Stimulated activated CD4-positive, alpha-beta T cell treated with anti-CD3 and anti-CD28 coated beads, Interleukin-12 subunit alpha, Interleukin-12 subunit beta, amount 100 ng/mL, for 24 hours (primary cell): ENCODE measurements at places on chromosomes 6 and 20.

DNA sequence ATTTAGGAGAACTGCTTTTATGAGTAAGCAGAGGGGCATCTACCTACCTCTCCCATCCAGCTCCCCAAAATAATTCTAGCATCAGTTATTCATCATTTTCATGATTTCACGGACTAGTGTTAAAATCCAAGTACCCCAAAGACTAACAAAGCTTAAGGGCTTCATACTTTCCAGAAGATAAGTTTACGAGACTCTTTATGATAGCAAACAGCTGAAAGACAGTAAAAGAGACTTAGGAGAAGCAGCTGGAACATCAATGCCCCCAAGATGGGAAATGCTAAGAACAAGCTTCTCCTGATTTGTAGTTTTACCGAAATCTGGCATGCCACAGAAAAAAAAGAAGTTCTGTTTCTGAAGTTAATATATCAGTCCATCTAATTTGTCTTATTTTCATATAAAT is 70.0 kb downstream of the COL12A1 start:
- DNase-seq: no peak

DNA sequence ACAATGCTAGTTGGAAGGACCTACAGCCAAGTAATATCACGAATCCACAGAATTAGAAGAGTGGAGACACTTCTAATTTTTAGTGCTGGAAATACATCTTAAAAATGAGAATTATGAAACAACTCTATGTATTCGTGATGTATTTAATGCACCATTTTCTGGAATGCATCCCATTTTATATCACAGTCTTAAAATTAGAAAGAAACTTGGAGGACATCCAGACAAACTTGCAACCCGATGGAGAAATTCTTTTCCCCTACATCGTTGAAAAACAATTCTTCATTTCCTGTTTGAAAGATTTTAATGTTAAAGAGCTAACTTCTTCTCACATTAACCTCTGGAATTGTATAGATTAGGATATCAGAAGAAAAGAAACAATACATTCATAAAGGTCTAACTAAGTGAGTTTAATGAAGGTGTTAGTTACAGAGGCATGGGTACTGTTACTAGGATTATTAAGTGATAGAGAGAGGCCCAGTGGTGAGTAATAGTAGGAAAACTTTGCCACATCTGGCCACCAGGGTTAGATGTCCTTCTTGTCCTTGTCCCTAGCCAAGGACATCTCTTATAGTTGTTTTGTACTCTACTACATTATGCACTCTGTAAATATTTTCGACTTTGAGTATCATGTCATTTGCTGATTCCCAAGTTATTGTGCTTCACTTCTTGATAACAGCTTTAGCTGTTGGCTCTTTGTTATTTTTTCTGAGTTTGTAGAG is 502.4 kb upstream of the PTCHD4 start:
- no peak for DNase-seq

DNA sequence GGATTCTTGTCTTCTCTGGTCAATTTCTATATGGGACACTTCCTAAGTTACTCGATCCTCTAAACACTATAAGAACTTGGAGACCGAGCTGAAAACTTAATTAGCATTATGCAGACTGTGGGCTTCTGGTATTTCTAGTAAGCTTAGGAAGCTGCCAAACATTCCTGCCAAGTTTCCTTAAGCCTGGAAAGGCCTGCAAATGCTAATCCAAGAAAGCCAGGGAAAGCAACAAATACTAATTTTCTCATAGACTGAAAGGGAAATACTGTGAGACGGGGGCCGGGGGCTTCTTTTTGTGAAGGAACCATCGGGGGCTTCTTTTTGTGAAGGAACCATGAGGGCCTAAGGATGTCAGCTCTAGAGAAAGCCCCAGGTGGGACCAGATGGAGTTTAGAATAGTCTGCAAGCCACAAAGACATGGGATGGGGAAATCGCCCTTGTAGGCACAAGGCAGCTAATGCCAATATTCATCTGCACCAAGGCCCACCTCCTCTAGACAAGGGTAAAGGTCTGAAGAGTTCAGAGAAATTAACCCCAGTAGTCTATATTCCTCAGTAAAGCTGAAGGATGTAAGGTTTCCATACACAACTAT is 332.4 kb upstream of the PRDM1 start:
- no peak for DNase-seq

DNA sequence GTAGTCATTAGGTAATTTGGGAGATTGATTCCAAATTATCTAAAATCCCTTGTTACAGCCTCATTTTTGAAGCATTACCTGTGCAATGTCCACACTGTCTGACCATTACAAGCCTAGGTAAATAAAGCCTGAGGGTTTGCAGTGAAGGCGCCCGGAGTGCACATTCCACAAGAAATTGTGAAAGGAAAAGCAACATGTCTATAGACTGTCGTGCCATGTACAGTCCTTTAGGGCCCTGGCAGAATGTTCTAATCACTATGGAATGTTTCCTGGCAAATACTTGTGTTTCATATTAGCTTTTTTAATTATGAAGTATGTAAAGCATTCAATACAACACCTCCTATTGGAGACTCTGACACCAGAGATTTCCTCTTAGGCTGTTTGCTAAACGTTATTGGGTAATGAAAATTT is 28.9 kb downstream of the PREP start:
- no peak for DNase-seq

DNA sequence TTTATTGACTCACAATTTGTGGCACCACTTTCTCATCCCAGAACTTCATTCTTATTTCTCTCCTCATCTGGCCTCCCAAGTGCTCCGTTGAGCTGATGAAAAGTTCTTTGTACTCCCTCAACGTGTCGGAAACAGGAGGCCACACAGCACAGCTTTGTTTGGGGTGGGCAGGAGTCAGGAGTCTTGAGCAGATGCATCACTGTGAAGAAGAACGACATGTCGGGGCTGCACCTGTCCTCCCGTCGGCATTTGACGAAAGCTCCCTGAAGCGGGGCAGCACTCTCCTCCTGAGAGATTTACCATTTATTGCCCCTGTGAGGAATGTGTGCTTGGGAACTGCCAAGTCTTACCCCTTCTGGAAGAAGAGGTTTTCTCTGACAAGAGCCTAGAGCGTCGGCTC is 28.1 kb downstream of the TAF8 start:
- no peak for DNase-seq

- no peak for DNase-seq
Measured at GRCh38 chr6:133114973-133115372, 126.2 kb upstream of the EYA4 start.

- DNase-seq: no peak
Measured at GRCh38 chr6:70849348-70850069, 107.4 kb downstream of the B3GAT2 start.

- DNase-seq: no peak
Measured at GRCh38 chr6:166866839-166867637, 89.3 kb downstream of the RNASET2 start.

GRCh38 chr6:99002831-99003230 is 55.1 kb upstream of the FBXL4 start:
- no peak for DNase-seq

- DNase-seq: no peak
Measured at GRCh38 chr6:1385129-1386037, 4.0 kb upstream of the FOXF2 start.

GRCh38 chr6:39387785-39388184 is 65.3 kb upstream of the KCNK16 start:
- no peak for DNase-seq

DNA sequence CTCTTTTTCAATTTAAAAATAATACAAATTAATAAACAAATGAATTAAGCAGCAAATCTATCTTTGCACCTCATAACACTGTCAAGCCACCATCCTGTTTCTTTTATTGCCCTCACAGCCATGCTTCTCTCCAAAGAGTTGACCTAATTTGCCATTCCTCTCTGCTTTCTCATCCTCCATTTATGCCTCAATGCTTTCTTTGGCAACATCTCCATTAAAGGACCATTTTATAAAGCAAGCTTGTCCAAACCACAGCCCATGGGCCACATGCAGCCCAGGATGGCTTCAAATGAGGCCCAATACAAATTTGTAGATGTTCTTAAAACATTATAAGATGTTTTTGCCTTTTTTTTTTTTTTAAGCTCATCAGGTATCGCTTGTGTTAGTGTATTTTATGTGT is 26.4 kb upstream of the MEI4 start:
- DNase-seq: no peak

DNA sequence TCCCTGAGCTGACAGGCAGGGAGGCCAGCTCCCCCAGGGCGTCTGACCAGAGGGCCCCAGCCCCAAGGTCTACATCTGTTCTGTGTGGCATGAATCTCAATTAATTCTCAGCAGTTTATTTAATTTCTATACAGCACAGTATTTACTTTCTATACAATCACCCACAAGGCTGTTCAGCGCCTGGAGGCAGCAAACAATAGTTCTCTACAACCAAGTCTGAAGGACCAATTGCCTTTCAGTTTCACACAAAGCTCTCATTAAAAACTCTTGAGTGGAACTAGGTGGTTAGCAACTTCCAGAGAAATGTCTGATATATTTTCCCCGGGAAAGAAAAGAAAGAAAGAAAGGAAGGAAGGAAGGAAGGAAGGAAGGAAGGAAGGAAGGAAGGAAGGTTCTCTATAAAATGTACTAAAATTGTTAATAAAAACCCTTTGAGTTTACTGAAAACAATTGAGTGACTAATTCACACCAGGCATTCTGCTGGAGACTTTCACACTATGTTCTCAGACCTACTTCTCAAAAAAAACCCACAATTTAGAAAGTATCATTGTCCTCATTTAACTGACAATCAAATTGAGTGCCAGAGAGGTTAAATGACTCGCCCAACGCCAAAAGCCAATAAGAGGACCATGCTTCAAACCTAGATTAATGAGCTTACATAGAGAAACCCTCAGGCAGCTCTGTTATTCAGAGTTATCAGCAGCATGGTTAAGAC is 62.5 kb downstream of the METTL24 start:
- DNase-seq: no peak

GRCh38 chr6:8642131-8642530 is 206.8 kb upstream of the SLC35B3 start:
- DNase-seq: no peak

- no peak for DNase-seq
Measured at GRCh38 chr6:146851837-146852236, 253.1 kb downstream of the ADGB start.

DNA sequence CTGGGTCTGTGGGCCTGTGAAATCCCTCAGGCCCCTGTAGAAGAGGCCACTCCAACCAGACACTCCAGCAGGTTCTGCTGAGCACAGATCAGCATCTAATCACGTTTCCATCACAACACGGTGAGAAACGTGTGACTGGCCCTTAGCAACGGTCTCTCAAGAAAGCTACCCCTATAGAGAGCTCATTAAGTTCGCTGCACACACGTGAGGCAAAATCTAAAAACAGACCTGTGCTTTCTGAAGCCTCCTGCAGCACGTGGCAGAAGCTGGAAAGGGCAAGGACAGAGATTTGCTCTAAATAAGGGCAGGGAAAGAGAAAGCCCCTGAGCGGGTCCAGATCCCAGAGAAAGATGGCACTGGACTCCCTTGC is 56.5 kb downstream of the GPR6 start:
- no peak for DNase-seq

DNA sequence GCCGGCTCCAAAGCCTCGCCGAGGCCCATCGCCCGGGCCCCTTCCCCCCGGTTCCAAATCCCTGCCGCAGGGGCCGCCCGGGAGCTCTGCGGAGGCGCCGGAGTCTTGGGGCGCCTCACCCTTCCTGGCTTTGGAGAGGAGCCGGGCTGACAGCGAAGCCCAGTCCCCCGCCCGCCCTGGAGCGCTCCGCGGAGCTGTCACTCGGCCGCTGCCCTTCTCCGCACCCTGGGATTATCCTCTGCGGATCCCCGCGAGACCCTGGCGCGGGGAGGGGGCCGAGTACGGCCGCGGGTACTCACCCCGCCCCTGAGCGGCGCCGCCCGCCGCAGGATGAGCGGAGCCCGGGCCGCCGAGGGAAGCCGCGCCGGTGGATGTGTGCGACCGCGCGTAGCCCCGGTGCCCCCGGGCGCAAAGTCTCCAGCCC is 343 bp downstream of the SNAP91 start:
- DNase-seq: no peak

GRCh38 chr6:72972579-72972978 is 252.7 kb downstream of the KHDC1L start:
- DNase-seq: no peak

- no peak for DNase-seq
Measured at GRCh38 chr20:33022289-33022688, 9.2 kb upstream of the BPIFB6 start.

- DNase-seq: no peak
Measured at GRCh38 chr6:38512211-38512610, 127.5 kb downstream of the BTBD9 start.

DNA sequence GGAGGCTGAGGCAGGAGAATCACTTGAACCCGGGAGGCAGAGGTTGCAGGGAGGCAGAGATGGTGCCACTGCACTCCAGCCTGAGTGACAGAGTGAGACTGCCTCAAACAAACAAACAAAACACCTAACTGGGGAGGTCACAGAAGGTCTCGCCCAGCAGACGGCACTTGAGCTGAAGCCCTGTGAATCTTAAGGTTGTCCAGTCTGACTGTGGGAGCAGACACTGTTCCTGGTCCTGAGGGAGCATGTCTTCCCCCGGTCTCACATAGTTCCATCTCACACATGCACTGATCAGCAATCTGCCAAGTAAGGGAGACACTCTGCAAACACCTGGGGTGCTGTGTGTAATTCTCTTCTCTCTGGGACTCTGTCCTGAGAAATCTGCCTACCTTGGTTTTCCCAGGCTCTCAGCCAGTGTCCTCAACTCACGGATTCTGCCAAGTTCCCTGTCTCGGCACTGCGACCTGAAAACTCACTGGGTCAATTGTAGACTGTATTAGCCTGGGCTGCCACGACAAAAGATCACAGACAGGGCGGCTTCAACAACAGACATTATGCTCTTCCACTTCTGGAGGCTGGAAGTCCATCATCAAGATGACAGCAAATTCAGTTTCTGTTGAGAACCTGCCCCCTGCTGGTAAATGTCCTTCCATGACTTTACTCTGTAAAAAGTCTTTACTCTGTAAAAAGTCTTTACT is 94.3 kb downstream of the JPH2 start:
- no peak for DNase-seq

DNA sequence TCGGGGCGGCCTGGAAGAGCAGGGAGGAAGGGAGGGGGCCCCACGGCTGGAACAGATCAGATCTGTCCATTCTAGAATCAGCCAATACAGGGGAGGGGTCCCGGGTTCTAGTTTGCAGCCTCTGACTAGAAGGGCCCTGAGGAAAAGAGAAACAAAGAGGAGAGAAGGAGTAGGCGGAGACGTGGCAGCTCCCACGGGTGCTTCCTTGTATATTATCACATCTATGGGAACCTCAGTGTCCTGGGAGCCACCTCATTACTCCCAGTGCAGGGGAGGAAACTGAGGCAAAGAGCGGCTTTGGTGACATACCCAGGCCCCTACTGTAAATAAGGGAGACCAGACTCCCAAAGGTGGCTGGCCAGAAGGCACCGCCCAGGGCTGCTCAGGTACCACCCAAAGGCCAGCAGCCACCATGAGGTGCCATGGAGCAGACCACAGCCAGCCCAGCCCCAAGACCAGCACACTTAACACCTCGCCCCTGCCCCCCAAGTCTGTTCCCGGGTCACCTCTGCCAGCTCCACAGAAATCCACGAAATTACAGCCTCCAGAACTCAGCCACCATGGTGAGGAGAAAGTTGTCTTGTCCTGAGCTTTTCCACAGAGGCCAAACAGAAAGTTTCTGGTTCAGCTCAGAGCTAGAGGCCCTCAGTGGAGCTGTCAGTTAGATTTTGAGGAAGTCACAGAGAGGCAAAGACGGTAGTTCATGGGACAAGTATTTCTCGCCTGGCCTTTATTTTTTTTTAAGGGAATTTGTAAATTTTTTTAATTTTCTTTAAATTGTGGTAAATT is 2.1 kb downstream of the ZC3H12D start:
- DNase-seq: no peak
